ENCODE measurements at places on chromosomes 2 and 18.

- DNase-seq, result no peak
Measured at GRCh38 chr2:64319896-64320295, 134.1 kb upstream of the LGALSL start.

- DNase-seq, result no peak
Measured at GRCh38 chr2:54845094-54845493, 121.6 kb downstream of the EML6 start.

GRCh38 chr2:144834998-144835633, 315.2 kb upstream of the ZEB2 start:
- peak; percentile 86 for DNase-seq

DNA sequence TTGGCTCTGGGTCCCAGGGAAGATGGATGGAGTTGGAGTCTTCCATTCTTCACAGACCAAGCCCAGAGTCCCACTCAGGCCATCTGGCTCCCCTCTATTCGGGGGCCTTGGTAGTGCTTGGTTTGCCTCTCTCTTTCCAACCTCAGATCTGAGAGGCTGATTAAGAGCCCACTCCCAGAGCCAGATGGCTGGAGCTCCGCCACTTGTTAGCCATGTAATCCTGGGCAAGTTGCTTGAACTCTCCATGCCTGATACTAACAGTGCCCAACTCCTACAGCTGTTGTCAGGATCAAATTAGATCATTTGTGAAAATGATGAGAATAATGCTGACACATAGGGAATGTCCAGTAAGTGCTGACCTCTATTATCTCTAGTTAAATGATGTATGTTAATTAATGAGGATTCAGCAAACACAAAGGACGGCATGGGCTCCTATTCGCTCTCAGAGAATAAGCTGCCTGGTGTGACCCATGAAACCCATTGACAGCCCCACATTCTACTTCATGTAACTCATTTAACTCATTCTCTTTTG, 46.6 kb upstream of the SLC14A1 start:
- no peak for DNase-seq

DNA sequence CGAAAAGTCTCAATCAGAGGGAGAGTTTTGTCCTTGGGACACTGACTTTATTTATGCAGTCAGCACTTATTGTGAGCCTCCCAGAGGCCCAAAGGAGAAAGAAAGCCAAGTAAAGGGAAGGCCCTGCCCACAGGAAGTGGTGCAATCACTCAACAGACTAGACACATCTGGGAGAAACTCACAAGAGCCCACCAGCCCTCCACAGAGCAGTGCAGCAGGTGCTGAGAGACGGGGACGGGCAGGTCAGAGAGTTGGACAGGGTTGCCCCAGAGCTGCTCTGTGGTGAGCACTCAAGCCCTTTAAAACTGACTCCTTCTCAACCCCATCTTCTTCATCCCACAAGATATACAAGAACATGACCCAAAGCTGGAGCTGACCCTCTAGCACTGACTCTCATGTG, 96.0 kb downstream of the TFCP2L1 start:
- no peak for DNase-seq

DNA sequence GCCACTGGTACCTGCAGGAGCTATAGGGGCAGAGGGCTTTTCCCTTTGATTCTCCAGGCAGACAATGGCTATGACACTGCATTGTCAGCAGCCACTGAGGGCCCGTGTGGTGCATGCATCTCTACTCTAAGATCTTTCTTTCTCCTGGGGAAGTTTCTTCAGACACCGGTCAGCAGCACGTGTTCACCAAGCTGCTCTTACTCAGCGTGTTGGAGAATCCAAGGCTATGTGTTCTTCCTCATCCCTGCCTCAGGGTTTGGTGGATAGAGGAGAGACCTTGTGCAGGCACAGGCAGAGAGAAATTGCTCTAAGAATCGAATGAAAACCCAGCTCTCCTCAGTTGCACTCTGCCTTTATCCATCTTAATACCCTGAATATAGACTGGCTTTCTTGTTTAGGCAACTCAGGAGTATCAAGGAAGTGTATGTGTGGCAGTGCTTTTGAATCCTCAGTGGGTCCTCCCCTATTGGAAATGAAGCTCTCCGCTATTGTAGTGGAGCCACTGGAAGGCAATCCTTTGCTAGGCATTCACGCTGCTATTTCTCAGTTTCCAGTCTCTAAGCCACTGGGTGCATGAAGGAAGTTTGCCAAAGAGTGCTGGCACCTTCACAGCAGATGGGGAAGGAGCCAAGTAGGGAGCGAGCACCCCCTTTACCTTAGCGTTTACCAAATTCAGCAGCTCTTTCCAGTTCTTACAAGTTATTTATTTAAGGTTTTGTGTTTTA, 86.9 kb upstream of the EML6 start:
- no peak for DNase-seq

DNA sequence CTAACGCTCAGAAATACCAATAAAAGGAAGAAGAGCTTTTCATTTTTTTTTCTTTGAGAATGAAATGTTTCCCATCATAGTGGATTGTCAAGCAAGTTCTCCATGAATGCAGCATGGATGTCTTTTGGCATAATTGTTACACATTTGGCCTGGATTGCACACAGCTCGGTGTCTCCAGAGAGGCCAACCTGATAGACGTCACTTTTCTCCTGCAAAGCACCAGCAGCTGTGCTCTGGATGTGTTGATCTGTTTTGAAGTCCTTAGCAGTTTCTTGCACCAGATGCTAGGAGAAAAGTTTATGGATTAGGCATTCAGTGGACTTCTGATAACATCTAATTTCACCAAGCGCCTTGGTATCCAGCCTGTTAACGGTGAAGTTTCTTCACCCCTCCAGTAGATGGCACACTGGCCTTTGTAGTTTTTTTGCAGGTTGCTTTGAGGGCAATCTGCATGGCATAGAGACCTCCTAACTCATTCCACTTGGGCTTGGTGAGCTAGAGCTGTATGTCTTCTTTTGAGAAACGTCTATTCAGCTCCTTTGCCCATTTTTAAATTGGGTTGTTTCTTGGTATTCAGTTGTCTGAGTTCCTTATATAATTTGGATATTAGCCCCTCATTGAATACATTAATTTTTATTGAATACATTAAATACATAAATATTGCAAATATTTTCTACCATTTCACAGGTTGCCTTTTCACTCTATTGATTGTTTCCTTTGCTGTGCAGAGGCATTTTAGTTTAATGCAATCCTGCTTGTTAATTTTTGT, 59.7 kb downstream of the PTH2R start:
- peak; percentile 5 for DNase-seq

DNA sequence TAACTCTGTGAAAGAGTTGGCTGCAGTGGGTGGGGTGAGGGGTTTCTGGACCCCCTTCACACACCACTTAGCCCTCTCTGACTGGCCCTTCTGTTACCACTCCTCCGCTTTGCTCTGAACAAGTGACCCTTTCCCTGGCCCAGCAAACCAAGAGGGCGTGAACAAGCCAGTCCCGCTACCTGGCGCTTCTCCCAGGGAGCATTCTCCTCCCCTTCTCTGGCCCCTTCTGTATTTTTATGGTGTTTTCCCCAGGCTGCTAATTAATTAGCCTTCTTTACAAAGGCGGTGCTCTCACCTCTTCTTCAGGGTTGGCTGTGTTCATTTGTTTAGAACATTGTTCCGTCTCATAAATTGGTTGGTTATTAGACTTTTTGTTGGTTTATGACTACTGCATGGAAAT, 180.1 kb downstream of the MGAT5 start:
- no peak for DNase-seq

GRCh38 chr2:69211686-69212085, 175.3 kb downstream of the GFPT1 start:
- DNase-seq, result no peak

DNA sequence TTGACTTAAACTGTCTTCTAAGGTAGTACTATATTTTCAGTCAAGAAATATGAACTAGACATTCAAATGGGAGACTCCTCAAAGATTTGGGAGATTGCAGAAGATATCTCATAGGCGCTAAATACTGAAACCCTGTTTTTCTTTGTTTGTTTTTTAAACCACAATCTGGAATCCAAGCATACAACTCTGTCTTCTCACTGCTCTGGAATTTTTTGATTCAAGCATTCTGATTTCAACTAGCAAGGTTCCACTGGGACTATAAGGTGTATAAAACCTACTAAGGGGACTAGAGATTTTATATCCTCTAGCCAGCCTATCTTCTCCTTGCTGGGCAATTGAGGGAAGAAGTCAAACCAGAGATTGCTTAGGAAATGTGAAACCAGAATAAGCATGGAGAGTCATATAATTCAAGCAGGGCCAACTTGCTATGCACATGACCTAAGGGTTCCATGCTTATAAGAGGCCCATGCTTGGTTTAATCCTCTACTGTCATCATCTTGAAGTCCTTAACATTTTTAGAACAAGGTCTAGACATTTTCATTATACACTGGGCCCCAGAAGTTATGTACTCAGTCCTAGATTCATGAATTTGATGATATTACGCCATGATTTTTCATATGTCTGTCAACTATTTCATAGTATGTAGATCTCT, 405.5 kb downstream of the PARD3B start:
- DNase-seq, result peak; percentile 61

DNA sequence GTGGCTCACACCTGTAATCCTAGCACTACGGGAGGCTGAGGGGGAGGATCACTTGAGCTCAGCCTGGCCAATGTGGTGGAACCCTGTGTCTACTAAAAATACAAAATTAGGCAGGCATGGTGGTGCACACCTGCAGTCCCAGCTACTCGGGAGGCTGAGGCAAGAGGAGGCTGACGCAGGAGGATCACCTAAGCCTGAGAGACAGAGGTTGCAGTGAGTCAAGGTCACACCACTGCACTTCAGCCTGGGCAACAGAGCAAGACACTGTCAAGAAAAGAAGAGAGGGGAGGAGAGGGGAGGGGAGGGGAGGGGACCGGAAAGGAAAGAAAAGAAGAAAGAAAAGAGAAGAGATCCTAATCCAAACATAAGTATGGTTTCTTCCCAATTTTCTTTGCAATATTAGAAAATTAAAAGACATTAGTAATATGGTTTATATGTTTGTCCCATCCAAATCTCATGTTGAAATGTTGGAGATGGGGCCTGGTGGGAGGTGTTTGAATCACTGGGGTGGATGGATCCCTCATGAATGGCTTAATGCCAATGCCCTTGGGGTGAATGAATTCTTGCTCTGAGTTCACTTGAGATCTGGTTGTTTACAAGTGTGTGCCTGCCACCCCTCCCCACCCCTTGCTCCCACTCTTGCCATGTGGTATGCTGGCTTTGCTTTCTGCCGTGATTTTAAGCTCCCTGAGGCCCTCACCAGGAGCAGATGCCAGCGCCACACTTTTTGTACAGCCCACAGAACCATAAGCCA, 50.7 kb downstream of the TRIP12 start:
- DNase-seq, result no peak

DNA sequence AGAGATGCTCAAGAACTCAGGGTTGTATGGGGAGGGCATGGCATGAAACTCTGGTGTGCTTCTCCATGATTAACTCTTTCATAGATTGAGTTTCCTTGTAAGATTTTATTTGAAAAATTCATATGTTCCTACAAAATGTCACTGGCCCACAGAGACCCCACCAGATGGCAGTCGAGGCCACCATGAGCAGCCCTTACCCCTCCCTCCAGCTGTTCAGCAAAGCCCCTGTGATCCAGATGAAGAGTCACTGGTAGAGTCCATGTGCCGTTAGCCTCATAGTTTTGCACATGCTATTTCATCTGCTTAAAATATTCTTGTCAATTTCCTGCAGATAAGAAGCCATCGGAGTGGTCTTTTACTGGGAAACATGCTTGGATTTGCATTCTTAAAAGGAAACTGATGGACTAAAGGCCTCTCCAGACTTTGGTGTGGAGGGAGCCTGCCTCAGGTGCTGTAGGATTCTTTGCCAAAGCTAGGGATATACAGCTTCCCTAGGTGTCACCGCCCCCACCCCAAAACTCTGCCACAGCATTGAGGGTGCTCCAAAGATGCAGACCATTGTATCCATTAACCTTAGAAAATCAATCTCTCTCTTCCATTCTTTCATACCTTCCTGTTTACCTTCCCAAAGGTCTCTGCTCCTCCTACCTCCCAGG, 18.8 kb downstream of the ZNF385B start:
- peak; percentile 15 for DNase-seq

DNA sequence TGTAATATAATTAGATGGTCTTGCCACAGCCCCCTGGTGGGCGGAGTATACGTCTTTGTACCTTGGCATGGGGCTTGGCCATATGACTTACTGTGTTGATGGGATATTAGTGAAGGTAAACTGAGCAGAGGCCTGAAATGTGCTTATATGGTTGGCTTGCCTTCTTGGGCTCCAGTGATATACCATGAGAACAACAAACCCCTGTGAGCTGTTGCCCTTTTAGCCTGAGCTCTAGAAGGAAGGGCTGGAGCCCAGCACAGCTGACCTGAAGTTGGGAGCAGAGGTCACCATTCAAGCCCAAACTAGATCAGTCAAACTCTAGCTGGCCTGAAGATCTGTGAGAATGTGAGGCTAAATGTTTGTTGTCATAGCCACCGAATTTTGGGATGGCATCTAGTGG, 75.2 kb upstream of the CD302 start:
- DNase-seq, result no peak

- peak; percentile 64 for DNase-seq
Measured at GRCh38 chr2:129849559-129850160, 129.8 kb upstream of the RAB6C start.

GRCh38 chr2:98519156-98519555, 74.5 kb downstream of the INPP4A start:
- peak; percentile 13 for DNase-seq

DNA sequence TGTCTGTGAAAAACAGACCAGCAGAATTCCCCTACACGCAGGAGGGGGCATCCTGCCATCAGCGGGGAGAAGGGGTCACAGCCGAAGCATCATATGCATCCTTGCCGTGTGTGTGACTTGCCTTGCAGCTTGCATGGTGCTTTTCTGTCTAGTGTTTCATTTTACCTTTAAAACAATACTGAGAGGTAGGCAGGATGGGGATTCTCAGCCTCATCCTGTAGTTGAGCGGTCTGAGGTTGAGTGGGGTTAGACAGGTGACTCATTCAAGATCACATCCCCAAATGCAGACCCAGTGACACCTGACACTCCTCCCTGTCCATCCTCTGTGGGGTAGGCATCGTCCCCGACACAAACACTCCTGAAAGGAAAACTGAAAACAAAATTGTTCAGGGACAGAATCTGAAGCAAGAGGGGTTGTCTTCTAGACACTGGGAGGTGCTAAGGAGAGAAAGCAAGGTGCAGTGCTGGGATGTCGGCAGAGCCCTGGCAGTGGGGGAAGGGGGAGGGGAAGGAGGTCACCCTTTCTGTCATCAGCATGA, 7.9 kb downstream of the ARL4C start:
- no peak for DNase-seq

DNA sequence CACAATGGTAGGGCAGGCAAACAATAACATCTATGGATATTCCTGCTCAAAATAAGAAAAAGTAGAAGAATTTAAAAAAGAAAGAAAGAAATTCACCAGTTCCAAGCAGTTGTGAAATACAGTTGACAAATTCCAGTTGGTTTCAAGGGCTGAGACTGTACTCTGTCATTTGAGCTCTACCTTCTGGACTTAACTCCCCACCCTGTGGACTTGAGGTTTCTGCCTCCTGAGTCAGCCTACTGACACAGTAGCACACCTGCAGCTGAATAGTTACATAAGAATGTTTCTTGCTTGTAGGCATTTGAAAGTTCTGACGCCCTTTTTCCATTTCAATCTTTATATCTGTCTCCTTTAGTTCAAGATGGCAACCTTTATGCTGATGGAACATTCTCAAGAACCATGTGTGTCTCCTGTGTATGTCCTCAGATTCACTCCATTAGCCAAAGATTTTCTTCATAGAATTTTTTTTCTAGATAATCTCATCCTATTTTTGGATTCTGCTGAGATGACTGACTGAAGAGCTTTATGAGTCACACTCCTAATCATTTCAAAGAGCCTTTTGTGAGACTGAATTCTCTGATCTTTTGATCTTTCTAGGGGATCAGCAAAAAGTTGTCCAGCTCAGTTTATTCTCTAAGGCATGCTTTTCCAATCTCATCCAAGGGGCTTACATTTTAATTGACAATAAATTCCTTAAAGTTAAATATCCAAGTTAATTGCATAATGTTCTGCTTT, 19.1 kb downstream of the NETO1 start:
- DNase-seq, result no peak

GRCh38 chr2:223469270-223470046, 132.7 kb downstream of the SCG2 start:
- peak; percentile 82 for DNase-seq
